ENCODE measurements at places on chromosomes 2 and 18.
A peak's percentile ranks its signal among the peaks of the same experiment; 100 is the strongest.

DNA sequence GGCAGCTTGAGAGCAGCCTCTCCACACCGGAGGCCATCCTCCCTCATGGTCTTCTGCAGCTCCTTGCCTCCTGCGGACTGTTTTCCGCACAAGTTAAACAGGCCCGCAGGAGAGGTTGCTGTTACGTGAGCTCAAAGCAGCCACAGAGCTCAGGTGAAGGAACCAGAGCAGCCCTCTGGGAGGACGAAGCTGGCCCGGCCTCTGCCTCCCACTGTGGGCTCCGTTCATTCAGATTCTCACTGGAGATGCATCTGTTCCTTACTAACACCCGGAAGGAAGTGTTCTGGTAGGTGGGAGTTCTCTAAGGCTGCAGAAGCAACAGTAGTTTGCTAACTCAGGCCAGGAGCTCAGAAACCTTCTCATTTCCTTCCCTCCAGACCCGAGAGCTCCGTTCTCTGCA is 10.9 kb downstream of the DIPK1C start:
- no peak for DNase-seq

DNA sequence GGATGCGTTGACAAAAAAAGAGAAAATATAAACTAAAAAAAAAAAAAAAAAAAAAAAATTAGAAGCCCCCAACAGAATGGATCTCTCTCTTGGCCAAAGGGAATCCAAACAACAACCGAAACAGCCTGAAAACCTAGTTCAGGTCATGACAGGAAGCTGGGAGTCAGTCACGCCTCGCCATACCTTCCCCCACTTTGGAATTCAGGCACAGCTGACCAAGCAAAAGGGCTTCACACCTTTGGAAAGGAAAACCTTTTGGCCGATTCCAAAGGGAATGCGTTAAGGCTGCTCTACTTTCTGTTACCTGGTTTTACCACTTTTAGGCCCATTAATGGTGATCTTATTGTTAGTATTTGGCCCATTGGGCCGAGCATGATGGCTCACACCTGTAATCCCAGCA is 17.9 kb upstream of the RMC1 start:
- no peak for DNase-seq

DNA sequence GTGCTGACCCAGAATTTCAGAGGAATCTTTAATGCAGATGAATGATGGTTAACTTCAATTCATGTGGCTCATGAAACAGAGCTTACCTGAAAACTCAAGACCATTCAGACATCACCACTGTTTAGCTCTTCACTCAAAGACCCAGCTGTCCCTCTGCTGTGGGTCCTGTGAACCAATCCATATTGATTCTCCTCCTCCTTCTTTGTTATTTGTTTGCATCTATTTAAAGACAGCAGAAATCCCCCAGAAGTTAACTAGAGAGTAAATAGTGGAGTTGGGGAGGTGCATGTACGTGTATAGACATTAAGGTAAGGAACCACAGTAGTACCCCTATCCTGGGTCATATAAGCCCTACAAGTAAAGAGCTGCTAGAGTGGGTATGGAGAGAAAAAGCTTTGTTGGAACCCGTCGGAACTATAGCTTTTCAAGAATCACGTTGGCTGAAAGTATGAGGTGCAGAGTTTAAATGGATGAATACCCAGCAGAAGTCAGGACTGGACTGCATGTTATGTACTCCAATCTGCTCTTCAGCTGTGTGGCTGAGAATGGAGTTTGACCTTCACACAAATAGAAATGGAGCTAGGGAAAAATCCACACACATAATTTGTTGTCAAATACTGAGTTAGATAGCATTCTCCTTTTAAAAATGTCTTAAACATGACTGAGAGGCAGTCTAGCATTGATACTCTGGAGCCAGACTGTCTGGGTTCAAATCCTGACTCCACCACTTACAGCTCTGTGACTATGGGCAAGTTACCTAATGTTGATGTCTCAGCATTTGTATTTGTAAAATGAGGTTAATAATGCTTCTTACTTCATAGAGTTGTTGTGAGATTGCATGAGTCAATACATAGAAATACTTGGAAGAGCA is 81.7 kb upstream of the HK2 start:
- DNase-seq, result no peak

GRCh38 chr2:134773335-134773734 is 54.5 kb upstream of the TMEM163 start:
- no peak for DNase-seq

DNA sequence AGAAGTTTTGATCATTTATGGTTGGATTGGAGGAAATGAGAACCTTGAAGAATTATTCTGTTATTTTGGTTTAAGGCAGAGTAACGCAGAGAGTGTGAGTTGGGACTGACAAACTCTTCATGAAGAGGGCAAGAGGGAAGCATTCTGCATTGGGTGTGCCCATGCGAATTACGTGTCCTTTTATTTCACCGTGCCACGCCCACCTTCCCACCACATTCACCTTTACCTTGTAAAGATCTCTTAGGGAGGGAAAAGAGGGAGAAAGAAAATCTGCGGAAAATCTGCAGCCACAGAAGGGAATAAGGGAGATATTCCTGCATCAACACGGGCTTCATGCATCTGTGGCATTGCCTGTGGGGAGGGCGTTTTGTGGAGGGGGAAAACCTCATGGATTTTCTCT is 31.8 kb downstream of the SLC9A4 start:
- DNase-seq, result no peak

DNA sequence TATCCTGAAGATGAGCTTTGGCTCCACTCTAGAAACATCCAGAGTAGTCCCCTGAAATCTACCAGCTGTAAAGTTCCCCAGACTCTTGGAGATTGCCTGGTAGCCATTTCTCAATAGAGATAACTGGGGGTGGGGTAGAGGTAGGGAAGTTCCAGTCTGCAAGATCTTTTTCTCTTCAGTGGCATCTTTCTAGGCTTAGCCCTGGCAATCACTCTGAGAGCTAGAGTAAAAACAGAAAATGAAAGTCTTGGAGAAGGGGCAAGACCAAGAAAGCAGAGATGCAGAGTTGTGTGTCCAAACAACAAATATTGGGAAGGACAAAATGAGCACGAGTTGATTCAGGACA is 41.8 kb upstream of the LCLAT1 start:
- DNase-seq, result no peak

DNA sequence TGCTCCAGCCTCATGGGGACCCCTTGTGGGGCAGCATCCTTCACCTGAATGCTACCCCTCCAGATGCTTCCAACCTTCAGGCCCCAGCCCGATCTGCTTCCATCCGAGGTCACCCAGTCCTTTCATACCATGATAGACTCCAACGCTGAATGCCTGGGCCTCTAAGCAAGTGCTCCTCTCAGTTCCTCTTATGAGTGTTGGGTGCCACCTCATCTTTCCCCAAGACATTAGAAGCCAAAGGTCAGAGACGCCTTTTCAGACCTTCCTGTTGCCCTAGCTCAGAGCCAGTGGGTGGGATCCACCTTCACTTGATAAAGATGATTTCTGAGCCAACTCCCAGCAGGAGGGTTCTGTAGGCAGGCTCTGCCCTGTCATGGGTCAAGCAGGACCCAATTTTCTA is 174.5 kb upstream of the MGAT5 start:
- no peak for DNase-seq

DNA sequence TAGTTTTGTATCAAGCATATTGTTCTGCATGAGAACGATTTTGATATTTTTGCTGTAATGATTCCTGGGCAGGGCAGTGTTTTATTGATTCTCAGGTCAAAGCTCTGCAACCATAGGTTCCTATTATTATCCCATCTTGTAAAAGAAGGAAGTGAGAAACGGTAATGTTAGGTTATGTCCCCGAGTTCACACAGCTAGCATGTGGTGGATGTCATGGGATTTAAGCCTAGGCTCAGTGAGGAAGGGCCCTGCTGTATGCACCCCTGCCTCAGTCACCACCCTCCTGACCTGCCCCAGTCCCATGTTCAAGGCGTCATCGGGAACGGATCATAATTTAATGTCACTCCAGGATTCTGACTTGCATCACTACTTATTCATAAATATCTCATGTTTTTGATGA is 10.7 kb downstream of the ACP1 start:
- DNase-seq, result no peak

GRCh38 chr18:58567453-58568196 is 61.3 kb downstream of the ALPK2 start:
- peak; percentile 65 for DNase-seq

DNA sequence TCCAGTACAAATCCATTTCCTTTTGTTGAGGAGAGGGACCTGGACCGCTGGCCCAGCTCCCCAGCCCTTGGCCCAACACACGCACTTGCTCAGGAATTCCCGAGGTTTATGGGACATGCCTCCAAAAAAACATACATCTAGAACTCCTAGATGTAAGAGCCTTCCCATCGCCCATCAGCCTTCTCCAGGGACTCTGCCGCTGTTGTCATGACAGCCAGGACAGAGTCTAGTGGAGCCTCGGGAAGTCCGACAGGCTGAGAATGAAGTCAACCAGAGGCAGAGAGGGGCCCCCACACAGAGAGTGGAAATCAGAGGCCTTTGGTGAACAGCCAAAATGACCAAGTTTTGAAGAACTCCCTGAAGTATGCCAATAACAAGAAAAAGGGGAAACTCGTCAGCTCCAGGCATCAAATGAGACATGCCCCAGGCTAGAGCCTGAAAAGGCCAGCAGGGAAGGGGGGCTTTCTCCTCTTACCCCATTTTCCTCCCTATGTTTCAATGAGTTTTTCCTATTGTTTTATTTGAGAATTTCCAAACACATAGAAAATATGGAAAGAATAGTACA is 43.2 kb upstream of the CAB39 start:
- no peak for DNase-seq

- peak; percentile 67 for DNase-seq
These were observed 56.1 kb downstream of the FARP2 start for GRCh38 chr2:241412144-241412543.

GRCh38 chr2:63525905-63526304 is 62.4 kb downstream of the WDPCP start:
- no peak for DNase-seq

DNA sequence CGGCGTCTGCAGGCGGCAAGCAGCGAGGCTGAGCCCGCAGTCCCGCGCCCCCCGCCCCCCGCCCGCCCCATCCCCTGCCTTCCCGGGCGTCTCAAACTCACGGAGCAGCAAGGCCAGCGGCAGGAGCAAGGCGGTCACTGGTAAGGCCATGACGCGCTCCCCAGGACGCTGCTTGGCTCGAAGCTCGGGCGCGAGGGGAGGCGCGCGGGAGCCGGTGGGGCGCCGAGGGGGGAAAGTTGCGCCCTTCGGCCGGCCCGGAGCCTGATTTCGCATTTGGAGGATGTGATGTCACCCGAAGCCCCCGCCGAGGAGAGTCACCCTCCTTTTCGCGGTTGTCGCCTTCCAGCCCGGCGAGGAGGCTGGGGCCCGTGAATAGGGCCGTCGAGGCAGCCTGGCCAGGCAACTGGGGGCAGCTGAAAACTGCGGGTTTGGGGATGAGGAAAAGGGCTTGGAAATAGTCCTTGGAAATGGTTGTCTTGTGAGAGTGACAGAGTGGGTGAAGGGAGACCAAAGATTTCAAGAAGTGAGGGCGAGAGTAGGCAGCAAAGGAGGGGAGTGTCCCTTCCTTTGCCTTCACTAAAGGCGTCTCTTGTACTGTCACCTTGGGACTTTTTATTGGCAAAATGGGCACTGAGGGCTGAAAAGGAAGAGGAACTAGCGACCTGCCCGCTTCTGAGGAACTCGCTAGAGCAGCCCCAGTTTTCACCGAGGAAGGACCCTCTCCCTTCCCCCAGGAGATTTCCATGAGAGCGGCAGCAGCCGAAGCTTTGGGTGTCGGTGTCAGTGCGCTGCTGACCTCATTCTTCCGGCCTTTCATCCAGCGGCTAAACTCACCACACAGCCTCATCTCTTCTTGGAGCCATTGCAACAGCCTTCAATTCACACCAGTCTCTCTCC is at the start of gene CD8A:
TSS of gene CD8A (minus strand) at position 238 of the 897 bp plus-strand sequence. CDS start at position 150, 88 bp downstream.
- DNase-seq, result no peak

- no peak for DNase-seq
These were observed 368.6 kb downstream of the EIPR1 start for GRCh38 chr2:3009005-3009404.

DNA sequence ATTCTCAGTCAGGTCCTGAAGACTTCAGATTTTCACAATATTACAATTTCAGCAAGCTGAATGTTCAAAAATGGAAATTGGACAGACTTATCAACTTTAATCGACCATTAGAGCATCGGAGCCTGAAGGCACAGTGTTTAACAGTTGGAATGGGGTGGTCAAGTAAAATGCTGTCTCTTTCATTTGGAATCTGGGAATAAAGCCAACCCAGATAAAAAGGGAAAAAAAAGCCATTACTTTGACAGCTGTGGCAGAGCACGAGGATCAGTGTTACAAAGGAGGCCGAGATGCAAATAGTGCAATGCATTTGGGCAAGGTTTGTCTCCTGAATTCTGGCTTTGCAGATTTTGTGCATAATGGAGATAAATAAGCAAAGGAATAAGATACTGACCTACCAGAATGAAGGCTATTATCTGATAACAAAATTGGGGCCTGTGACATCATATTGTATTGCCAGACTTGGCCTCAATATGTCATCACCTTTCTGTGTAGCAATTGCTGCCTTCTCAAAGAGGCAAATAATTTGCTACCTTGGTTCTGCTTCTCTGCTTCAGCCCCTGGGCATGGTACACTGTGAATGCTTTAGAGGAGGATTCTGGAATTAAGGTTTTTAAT is 277.5 kb upstream of the KLHL29 start:
- DNase-seq, result no peak

DNA sequence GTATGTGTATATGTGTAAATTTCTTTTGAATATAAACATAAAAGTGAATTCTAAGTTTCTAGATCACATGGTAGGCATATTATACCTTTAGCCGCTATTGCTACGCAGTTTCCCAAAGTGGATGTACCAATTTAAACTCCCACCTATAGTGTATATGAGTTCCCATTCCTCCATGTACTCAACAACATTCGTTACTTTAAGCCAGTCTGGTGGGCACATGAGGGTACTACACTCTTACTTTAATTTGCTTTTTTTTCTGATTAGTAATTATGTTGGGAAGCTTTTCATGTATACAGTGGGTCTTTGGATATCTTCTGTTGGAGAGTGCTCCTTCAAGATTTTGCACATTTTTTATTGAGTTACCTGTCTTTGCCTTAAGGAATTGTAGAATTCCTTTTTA is 683.8 kb downstream of the ERBB4 start:
- no peak for DNase-seq

DNA sequence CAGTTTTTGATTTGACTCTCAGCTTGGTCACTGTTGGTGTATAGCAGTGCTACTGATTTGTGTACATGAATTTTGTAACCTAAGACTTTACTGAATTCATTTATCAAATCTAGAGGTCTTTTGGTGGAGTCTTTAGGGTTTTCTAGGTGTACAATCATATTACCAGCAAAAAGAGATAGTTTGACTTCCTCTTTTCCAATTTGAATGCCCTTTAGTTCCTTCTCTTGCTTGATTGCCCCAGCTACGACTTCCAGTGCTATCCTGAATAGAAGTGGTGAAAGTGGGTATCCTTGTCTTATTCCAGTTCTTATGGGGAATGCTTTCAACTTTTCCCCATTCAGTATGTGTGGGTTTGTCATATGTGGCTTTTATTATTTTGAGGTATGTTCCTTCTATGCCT is 312.9 kb upstream of the REV1 start:
- DNase-seq, result no peak

Measured in Caki2 (cell line).